ENCODE measurements at places on chromosomes 5 and 9. TPM values are rescaled to one million over a fixed set of nuclear protein-coding genes. Genes with fewer than 3 reads are reported as not detected.

DNA sequence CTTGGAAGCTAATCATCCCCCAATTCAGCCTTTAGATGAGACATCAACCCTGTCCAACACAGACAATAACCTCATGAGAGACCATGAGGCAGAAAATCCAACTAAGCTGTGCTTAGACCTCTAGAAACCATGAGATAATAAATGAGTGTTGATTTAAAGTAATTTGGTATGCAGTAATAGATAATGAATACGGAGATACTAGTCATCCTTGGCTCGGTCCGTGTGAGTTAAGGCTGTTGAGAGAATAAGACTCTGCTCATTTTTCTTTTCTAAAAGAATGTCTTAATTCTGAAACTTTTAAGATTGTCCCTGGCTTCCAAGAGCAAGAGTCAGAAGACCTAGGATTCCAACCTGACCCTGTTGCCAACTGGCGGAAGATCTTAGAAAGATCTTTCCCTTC is 6.1 kb downstream of the TNC start:
- peak overlapping the region; percentile 83 for H3K27ac ChIP-seq
- H3K4me1 ChIP-seq = no peaks in the 10 kb centered on the region
- no peak for DNase-seq

- no peaks in the 10 kb centered on the region for H3K27me3 ChIP-seq
- peak overlapping the region; percentile 30 for H3K27ac ChIP-seq
Measured at GRCh38 chr9:89464300-89464901, 33.5 kb downstream of the SEMA4D start.

- no peak overlapping the region for H3K27ac ChIP-seq
- H3K4me3 ChIP-seq = no peak overlapping the region
- no peaks in the 10 kb centered on the region for H3K27me3 ChIP-seq
- H3K4me1 ChIP-seq = no peaks in the 10 kb centered on the region
- no peak for DNase-seq
Measured at GRCh38 chr9:27212191-27212590, 84.8 kb downstream of the EQTN start.

- H3K27ac ChIP-seq = peak within 1 kb of the TSS; percentile 87
- H3K4me3 ChIP-seq = peak within 1 kb of the TSS; percentile 64
- H3K36me3 ChIP-seq = no peaks in the 10 kb centered on the region
- peak; percentile 92 for DNase-seq
- no peaks in the 10 kb centered on the region for H3K27me3 ChIP-seq
Measured at GRCh38 chr5:150412319-150413175, at the start of gene CD74. CD74 (minus strand) TSS chr5:150412910; CDS start chr5:150412749, 161 bp downstream.

SPATA31C1 gene
- not detected for total RNA-seq

TMEM252 gene
- total RNA-seq = not detected

CERT1 gene
- total RNA-seq = 43.3 TPM
